Activated CD4-positive, alpha-beta T cell treated with anti-CD3 and anti-CD28 coated beads, Interleukin-2, amount 50 U/mL, for 48 hours (primary cell): ENCODE measurements at places on chromosomes 6 and 20.

GRCh38 chr6:157732007-157732406 is 91.0 kb upstream of the SNX9 start:
- DNase-seq = no peak

DNA sequence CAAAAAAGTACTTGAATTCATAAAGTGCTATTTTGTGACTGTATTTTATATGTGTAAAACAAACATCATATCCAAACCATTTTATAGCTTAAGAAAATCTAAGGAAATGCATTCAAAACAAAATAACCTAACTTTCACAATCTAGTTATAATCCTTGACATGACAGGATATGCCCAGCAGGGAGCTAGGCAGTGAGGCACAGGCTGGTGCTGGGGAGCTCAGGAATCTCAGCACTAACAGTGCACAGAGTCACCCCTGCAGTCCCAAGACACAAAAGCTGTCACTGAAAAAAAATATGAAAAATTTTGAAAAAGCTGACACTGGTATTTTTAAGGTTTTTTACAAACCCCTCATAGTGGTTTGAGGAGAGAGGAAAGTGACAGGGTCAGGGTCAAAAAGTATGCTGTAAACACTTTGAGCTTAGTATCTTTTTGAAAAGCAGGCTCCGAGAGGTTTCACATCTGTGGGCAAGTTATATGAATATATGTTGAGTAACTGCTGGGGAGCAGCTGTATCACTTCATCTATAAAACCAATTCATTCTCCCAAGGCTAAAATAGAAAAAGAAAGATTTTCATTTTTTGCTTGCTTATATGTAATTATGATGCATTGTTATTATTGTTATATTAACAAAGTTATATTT is 24.1 kb downstream of the LGSN start:
- no peak for DNase-seq

GRCh38 chr6:148195511-148195910 is 147.1 kb upstream of the SASH1 start:
- no peak for DNase-seq

DNA sequence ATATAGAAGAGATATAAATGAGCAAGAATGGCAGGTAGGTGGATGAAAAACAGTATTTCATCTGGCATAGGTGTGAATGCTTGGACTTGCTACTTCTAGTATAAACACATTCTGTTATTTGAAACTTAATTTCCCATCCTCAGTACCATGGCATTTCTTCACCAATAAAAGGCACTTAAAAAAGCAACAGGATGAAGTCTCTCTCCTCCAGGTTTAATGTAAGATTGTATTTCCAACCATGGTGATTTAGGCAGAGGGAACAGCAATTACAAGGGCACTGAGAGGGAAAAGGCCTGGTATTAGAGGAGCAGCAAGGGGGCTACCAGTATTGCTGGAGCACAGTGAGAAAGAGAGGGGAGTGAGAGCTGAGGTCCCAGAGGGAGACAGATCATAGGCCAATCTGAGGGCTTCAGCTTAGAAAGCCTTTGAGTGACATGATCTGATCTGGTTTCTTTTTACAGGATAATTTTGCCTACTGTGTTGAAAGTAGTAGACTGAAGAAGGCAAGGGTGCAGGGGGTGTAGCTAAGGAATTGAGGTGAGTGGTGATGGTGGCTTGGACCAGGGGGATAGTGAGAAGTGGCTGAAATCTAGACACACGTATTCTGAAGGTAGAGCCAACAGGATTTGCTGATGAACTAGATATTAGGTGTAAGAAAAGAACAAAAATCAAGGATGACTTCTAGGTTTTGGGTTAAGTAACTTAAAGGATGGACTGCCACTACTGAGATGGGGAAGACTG is 67.8 kb upstream of the SMIM29 start:
- no peak for DNase-seq

DNA sequence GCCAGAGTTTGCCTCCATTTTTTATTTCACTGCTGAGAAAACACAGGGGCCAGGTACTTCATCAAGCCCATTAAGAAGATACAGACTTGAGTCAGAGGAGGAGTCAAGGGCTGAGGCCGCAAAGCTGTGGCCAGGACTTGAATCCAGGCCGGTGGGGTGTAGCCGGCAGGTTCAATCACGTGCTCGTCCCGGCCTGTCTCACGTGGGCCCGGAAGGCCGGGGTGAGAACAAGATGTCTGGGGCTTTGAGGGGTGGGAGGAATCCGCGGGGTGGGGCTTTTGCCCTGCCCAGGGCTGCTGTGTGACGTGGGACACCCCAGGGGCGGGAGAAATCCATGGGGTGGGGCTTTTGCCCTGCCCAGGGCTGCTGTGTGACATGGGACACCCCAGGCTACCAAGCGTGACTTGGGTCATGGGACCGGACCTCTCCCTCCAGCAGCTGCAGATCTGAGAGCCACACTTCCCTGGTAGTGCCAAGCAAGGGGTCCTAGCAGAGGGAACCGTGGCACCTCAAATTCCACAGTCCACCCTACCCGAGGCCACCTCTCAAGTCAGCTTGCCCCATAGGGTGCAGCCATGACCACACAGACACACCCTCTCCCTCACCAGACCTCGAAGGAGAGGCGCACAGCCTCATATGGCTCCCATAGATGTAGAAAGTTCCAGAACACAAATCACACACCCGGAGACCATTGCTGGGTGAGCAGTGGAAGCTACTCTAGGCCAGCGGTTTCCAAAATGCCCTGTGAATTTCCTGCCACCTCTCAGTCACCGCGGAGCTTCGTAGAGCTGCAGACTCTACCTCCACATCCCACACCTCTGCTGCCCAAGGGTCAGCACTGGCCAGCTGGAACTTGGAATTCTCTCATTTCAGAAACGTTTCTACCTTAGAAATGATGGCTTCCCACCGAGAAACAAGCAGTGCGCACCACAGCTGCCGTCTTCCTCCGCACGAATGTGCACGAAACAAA is 156.1 kb downstream of the DLL1 start:
- no peak for DNase-seq

- DNase-seq = no peak
Measured at GRCh38 chr6:166611631-166612030, 15.4 kb downstream of the RPS6KA2 start.

DNA sequence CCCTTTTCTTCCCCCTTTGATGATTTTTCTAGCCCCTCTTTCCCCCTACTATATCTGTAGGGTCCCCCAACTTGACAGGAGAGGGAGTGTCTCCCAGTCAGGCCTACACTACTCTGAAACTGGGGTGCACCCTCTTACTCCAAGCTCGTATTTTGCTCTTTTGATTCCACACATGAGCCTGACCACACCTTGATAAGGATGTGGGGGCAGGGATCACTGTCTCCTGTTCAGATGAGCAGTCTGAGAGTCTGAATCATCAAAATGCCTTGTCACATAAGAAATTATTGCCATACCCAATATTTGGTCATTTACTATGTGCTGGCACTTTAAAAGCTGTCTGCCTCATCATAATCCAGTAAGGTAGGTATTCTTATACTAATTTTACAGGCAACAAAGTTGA is 15.9 kb downstream of the PNPLA1 start:
- DNase-seq = no peak
